Epithelial cell of proximal tubule (primary cell): ENCODE measurements at places on chromosomes 5 and 9. TPM values are rescaled to one million over a fixed set of nuclear protein-coding genes. Genes with fewer than 3 reads are reported as not detected.

Gene TMC1
- total RNA-seq, result not detected in 2 replicates

Gene SMIM33
- not detected in 2 replicates for total RNA-seq

Gene TLX3
- 0.87 TPM in 1 of 2 replicates, not detected in the other for total RNA-seq

Gene PCDHB12
- not detected in 2 replicates for total RNA-seq

Gene CDH12
- total RNA-seq, result not detected in 2 replicates

Gene BAAT
- total RNA-seq, result 0.07 TPM in 1 of 2 replicates, not detected in the other

Gene FXN
- 1.6 and 20.3 TPM in 2 replicates for total RNA-seq

Gene PRUNE2
- total RNA-seq, result 0.63 and 1.5 TPM in 2 replicates

Gene NR2F1
- 12.6 and 14.8 TPM in 2 replicates for total RNA-seq
